Activated naive CD4-positive, alpha-beta T cell treated with anti-CD3 and anti-CD28 coated beads, Interleukin-2, amount 50 U/mL, for 16 hours (primary cell): ENCODE measurements at places on chromosomes 1 and 21.

DNA sequence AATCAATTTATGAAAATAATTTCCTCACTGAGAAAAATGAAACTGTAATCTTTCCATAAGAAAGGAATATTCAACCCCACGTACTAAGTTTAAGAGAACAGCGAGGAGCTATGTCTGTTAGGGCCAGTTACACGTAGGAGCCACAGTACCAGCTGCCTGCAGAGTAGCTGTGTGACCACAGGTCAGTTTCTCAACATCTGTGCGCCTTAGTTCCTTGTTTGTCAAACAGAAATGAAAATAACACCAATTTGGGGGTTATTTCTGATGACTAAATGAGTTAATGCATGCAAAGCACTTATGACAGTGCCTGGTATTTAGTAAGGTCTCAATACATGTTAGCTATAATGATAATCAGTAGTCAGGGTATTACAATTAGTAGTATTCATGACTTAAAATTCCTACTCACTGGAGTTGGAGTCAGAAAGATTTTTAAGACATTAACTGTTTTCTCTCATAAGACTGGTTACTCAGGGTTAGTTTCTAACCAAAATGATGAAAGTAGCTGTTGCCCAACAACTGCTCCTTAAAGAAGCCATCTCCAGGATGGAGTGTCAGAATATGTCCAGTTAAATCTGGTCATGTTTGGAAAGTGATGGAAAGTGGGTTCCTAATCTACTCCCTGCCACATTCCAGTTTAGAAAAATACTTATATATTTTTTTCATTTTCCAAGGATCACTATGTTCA lies 85.8 kb upstream of the ZNF648 start:
- no peak for DNase-seq

DNA sequence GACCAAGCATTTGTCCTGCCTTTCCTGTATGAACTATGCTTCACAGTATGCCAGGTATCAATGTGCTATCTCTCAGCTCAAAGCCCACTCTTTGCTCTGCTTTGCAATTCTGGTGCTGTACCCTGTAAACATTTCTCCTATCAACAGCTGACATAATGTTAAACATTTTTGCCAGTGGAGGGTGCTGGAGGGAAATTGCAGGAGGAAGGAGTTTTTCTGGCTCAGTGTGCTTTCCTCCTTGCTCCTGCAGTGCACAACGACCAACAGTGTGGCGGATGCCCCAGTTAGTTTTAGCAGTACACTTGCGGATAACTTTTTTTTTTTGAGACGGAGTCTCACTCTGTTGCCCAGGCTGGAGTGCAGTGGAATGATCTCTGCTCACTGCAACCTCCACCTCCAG lies 67.1 kb upstream of the PTGFRN start:
- no peak for DNase-seq

DNA sequence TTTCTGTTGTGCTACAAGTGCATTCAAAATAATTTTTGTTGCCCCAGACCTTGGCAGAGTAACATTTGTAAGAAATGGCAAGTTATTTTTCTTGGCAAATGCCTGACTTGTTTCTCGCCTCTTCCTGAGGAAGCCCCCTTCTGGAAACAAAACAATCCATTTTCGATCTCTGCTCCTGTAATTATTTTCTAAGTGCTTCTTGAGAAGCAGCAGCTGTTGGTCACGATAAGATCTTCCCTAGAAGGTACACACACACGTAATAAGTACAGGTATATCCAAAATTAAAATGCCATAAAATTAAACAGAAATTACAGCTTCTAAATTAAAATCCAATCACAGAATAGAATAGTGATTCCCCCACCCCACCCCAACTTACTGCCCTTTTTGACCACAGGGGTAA lies 47.3 kb downstream of the LPGAT1 start:
- DNase-seq: no peak

DNA sequence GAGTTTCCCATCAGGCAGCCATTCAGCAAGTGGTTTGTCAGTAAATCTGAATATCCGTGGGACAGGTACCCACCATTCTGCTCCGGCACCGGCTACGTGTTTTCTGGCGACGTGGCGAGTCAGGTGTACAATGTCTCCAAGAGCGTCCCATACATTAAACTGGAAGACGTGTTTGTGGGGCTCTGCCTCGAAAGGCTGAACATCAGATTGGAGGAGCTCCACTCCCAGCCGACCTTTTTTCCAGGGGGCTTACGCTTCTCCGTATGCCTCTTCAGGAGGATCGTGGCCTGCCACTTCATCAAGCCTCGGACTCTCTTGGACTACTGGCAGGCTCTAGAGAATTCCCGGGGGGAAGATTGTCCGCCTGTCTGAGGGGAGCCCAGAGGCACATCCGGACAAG lies 48.4 kb downstream of the B3GALT5 start:
- no peak for DNase-seq

DNA sequence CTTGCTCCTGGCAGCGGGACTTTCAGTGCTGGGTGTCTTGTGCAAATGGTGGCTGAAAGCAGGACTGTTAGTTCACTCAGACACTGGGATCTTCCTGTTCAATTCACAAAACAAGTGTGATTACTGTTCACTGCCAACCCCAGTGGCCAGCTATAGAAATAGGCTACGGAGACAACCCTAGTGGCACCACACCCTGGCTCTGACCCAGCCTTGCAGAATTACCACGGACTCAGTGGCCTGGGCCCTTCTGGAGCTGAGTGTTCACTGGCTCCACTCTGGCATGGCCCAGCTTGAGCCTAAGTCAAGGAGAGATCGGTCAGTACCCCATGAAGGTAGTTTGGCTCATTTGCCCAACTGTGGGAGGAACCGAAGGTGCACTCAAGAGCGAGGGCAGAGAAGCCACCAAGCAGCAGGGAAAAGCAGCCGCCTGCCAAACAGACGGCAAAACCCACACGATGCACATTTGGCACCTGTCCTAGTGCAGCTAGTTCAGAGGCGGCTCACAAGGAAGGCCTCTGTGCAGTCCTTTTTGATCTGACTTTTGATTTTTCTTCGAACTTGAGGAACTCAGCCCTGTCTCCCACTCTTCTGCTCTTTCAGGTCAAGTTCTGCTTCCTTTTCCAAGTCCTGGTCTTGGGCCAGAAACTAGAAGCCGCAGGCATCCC lies 5.9 kb downstream of the KIAA2013 start:
- no peak for DNase-seq

DNA sequence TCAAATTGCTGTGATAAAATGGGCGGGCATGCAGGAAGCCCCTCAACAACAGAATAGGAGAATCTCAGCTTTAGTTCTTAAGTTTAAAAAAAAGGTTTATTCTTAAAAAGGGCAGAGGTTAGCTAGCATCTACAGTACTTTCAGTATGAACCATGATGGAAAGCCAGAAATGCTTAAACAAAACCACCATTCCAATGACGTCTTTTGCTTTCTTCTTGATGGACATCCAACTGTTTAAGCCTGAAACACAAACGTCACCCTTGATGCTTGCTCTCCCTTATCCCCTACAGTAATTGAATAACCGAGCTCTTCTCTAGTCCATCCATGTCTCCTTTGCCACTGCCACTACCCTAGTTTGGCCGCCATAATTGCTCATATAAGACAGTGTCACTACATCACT lies 25.7 kb downstream of the TAF5L start:
- no peak for DNase-seq

- DNase-seq: no peak
Observed at GRCh38 chr1:116559304-116559761, 11.5 kb downstream of the CD58 start.
